ENCODE measurements at places on chromosomes 2 and 18.

- DNase-seq = no peak
Observed at GRCh38 chr2:226475650-226476049, 324.0 kb downstream of the IRS1 start.

GRCh38 chr2:189676471-189676870, 2.0 kb downstream of the ANKAR start:
- DNase-seq = no peak

DNA sequence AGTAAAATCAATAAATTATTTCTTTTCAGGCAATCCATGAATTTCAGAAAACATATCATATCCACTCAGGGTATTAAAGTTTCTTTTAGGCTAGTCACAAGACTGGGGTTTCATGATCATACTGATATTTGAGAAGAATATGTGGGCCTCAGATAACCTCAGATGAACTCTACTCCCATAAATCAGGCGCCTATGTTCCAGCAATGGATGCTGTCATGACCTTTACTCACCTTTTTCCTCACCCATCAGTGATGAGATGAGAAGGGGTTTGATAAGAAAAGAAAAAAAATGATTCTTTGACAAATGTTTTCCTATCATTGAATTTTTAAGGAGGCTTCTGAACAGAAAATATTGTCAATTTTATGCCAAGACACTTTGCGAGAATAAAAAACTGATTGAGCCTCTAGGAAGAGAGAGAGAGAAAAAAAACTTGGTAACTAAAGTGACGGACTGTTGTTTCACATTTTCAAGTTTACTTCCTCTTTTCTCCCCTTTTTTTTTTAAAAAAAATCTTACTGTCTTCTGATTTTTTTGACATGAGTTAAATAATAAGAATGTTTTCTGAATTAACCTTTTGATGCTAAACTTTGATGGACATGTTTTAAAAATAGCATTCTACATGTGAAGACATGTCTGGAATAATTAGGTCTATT, 309.1 kb upstream of the MAP2 start:
- peak; percentile 48 for DNase-seq

DNA sequence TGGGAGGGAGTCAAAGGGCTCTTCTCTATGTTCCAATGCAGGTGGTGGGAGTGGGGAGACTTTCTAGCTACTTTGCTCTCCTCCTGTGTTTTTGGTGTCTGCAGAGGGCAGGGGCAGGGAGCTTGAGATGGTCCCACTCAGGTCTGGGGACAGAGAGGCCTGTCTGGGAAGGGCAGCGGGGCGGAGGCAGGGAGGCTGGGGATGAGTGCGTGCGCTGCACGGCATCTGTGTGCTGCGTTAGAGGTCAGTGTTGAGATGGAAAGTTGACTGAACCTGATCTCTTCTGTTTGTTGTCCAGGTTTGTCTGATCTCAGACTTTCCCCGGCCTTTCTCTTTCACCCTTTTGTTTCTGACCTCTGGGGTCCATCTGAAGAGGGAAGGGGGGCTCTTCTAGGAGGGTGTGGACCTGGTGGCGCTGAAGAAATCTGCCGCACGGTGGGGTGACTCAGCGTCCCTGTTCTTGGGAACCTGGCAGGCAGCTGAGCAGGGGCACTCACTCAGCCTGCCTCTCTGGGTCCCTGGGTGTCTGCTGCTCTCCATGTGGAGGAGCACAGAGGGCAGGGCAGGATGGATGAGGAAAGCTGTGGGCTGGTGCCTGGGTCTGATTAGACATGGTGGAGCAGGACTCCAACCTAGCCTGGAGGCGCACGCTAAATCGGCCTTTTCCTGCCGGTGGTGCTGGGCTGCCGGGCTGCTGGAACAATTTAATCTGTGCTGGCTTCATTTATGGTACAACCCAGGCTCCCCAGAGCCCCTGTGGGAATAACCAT, 24.1 kb downstream of the IGFBP2 start:
- DNase-seq = no peak

- DNase-seq = no peak
Observed at GRCh38 chr18:44625386-44625785, 55.3 kb upstream of the SETBP1 start.

GRCh38 chr2:54088719-54089118, 26.7 kb upstream of the ACYP2 start:
- no peak for DNase-seq

DNA sequence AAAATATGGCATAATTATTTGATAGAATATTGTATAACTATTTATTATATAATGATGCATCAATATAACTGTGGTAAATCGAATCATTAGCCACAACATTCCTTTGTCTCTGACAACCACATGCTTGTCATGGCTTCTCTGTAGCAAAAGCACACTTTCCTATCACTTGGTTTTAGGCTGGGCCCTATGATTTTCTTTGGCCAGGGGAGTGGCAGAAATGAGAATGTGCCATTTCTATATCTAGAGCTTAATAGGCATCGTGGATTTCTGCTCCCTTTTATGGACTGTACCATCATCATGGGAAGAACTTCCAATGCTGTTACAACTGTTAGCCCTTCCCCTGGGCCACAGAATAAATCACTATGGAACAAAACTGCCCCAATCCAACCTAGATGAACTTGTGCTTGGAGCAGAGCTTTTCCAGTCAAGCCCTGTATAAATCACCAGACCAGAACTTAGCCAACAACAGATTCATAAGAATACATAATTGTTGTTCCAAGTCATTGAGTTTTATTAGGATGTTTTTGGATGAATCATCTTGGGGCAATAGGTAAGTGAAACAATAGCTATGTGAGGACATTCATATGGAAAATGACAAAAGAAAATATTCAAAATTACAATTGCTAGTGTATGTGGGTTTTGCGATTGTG, 715.8 kb downstream of the ERBB4 start:
- DNase-seq = no peak

- no peak for DNase-seq
Observed at GRCh38 chr2:196295005-196295404, 123.6 kb upstream of the STK17B start.

DNA sequence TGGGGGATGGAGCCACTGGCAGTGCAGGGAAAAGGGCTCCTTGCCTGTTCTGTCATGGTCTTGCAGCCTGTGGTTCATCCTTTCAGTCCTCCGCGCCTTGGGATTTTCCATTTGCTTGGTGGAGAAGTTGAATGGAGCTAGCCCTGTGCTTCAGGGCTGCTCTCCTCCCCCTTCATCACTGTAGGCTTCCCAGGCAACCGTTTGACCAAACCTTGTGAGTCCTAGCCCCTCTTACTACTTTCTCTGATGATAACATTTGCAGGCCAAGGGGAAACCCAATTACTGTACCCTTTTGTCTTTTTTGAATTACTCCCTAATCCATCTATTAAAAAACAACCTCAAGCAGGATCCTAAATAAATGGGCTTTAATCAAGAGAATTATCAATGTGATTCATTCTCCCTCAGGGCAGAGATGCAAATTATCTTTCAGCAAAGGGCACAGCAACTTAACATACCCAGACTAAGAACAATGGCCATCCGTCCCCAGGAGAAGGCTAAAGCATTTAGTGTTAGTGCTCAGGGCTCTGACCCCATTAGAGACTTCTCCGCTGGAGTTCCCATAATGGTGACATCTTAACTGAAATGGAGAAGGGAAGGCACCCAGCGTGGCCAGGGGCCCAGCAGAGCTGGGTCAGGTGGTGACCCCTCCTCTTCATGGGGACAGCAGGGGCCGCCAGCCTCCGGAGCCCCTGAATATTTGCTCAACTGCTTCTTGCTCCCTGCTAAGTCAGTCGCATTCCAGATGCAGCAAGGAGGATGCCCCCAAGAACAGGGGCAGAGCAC, 40.7 kb downstream of the RHOB start:
- DNase-seq = no peak

GRCh38 chr18:79393635-79394533, 1.8 kb upstream of the NFATC1 start:
- DNase-seq = peak; percentile 73

GRCh38 chr2:42792087-42792582, 248 bp downstream of the HAAO start:
- DNase-seq = no peak

- no peak for DNase-seq
Observed at GRCh38 chr2:29275186-29275585, 160.0 kb downstream of the CLIP4 start.

- DNase-seq = no peak
Observed at GRCh38 chr2:158504088-158504487, 47.3 kb downstream of the PKP4 start.

- no peak for DNase-seq
Observed at GRCh38 chr18:29164993-29165599, 988.2 kb upstream of the CDH2 start.

DNA sequence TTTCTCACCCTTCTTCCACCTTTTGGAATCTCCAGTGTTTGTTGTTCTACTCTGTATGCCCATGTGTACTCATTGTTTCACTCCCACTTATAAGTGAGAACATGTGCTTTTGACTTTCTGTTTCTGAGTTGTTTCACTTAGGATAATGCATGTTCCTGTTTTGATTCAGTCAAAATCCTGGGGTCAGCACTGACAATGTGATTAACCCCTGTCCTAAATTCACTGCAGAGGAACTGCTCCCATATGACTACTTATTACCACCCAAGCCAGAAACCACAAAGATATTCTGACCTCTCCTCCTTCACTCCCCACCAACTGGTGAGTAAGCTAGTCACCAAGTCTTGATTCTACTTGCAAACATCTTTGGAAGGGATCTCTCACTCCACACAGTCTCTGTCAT, 251.4 kb upstream of the TCF4 start:
- DNase-seq = peak; percentile 41

- no peak for DNase-seq
Observed at GRCh38 chr2:79387431-79387830, 125.4 kb upstream of the CTNNA2 start.

GRCh38 chr2:219467736-219468075, 31.0 kb upstream of the GMPPA start:
- no peak for DNase-seq

- no peak for DNase-seq
Observed at GRCh38 chr2:151048331-151049054, 213.2 kb downstream of the RBM43 start.

DNA sequence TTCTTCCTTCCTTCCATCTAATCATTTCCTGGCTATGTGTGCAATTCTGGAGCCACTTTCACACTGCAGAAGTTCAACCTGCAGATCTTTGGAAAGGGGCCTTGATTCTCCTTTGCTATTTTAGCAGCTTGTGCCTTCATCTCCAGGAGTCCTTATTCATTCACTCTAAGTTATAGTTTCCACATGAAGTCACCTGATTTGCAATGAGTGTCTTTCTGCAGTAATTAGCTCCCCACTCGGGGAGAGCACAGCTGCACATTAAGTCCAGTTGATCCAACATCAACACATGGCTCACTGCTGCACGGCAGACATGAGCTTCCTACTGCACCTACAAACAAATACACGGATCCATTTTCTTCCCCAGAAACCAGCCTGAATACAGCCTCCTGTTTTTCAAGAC, 323.1 kb upstream of the TNP1 start:
- DNase-seq = no peak

GRCh38 chr2:64975232-64975821, 13.9 kb upstream of the SLC1A4 start:
- DNase-seq = no peak

GRCh38 chr2:44751754-44752479, 189.6 kb upstream of the SIX3 start:
- peak; percentile 33 for DNase-seq

- no peak for DNase-seq
Observed at GRCh38 chr2:69608109-69608508, 35.4 kb downstream of the AAK1 start.

DNA sequence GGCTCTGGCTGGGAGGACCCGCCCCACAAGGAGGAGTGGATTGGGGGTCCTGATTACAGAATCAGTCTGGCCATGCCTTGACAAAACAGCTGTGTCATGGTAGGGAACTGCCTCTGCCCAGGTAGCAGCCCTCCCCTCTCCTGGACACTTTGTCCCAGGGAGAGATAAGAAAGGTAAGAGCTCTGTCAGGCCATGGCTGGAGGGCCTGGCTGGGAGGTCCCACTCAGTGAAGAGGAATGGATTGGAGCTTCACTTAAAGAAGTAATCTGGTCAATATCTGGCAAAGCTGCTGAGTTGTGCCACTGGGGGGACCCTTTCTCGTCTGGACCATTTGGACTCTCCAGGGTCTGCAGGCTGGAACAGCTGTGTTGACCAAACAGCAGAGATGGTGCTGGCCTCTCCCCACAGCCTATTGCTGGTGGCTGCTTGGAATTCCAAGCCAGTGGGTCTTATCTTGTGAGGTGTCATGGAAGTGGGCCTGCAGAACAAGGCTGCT, 75.4 kb downstream of the EPC2 start:
- DNase-seq = no peak

- DNase-seq = no peak
Observed at GRCh38 chr2:55729136-55729685, 35.6 kb upstream of the PNPT1 start.

- DNase-seq = no peak
Observed at GRCh38 chr2:37337620-37338280, 6.7 kb upstream of the QPCT start.

GRCh38 chr2:217980036-217980435, 22.8 kb downstream of the TNS1 start:
- no peak for DNase-seq

DNA sequence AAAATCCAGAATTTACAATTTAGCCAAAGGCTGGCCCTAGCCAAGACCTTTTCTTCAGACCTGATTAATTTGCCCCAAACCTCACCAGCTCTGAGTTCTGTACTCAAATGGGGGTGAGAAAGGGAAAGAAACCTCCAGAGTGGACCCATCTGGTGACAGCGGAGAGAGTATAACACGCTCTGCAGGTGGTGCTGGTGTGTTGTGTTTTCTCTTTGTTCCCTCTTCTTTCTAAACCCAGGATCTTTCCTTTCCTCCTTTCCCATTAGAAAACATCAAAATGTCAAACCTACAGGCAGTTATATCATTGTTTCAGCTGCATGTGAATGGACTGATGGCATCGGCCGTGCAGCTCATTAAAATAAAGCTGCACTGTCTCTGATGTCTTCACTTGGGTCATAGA, 253.2 kb upstream of the SP5 start:
- no peak for DNase-seq

GRCh38 chr18:70073432-70073831, 125.8 kb upstream of the CD226 start:
- no peak for DNase-seq

GRCh38 chr2:163657281-163657656, 78.5 kb downstream of the FIGN start:
- no peak for DNase-seq

DNA sequence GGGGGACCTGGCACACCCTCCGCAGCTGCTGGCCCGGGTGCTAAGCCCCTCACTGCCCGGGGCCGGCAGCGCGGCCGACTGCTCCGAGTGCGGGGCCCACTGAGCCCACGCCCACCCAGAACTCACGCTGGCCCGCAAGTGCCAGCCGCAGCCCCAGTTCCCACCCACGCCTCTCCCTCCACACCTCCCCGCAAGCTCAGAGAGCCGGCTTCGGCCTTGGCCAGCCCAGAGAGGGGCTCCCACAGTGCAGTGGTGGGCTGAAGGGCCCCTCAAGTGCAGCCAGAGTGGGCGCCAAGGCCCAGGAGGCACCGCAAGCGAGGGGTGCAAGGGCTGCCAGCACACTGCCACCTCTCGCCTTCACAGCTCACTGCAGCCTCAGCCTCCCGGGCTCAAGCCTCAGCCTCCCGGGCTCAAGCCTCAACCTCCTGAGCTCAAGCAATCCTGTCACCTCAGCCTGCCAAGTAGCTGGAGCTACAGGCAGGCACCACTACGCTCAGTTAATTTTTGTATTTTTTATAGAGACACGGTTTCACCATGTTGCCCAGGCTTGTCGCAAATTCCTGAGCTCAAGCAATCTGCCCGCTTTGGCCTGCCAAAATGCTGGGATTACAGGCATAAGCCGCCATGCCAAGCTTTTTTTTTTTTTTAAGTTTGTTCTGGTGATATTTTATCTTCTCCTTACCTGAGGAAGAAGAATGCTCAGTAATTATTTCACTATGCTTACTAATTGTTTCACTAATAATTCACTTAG, 71.7 kb upstream of the CDCA7 start:
- DNase-seq = no peak
